ENCODE measurements at places on chromosomes 13 and 19. TPM values are rescaled to one million over a fixed set of nuclear protein-coding genes. Genes with fewer than 3 reads are reported as not detected.

- DNase-seq: no peak
These were observed 7.1 kb upstream of the ACTN4 start for GRCh38 chr19:38640368-38640767.

GRCh38 chr13:76634431-76635191 is 251.6 kb downstream of the KCTD12 start:
- no peak for DNase-seq

DNA sequence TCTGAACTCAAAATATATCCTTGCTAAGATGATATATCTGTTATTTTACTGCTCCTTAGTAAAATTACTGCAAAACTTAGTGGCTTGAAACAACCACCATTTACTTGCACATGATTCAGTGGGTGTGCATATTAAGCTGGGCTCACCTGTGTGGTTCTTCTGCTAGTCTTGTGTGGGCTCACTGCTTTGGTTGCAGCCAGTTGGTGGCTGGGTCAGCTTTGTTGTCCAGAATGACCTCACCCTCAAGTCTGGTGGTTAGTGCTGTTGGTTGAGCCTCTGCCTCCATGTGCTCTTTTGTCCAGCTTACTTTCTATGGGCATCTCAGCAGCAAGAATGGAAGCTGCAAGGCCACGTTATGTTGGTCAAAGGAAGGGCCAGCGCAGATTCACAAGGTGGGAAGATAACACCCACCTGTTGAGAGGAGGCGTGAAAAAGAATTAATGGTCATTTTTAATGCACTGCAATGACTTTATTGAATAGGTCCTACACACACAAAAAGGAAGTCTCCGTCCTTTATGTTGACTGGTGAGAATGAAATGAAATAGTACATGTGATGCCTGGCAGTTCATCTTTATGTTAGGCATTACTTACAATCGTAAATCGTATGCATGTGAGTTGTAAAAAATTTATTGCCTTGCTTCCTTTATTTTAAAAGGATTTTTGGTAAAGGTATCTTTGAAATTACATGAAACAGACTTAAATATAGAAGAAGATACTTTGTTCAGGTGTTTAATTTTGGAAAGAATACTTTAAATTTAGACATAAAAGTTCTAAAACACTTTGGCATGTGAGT is 34.3 kb downstream of the URI1 start:
- no peak for DNase-seq

DNA sequence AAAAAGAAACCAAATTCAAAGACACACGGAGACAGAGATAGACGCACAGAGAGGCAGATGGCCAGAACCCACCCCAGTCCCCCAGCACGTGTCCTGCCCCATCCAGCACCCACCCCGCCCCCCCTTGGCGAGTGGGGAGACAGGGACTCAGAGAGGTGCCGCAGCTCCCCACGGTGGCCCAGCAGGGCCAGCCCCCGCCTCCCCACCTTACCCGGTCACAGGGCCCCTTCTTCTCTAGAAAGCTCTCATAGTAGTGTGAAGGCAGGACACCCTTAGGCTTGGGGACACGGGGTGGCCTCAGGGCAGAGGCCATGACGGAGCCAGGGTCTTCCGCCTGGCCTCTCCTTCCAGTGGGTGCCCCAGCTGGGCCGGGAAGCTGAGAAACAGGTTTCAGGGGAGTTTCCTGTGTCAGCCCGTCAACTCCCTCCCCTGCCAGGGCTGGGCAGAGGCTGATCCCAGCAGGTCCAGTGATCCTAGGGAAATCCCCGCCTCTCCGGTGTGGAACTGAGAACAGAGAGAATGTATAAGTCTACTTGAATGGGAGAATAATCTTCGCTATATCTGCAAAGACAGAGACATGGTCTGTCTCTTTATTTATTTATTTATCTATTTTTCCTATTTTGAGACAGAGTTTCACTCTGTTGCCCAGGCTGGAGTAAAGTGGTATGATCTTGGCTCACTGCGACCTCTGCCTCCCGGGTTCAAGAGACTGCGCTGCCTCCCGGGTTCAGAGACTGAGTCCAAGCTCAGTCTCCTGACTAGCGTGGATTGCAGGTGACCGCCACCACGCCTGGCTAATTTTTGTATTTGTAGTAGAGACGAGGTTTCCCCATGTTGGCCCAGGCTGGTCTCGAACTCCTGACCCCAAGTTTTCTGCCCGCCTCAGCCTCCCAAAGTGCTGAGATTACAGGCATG is at the start of gene STAP2:
STAP2 (minus strand) TSS at position 387 of the 915 bp plus-strand sequence; CDS start at position 313, 74 bp downstream.
- DNase-seq: peak; percentile 88

DNA sequence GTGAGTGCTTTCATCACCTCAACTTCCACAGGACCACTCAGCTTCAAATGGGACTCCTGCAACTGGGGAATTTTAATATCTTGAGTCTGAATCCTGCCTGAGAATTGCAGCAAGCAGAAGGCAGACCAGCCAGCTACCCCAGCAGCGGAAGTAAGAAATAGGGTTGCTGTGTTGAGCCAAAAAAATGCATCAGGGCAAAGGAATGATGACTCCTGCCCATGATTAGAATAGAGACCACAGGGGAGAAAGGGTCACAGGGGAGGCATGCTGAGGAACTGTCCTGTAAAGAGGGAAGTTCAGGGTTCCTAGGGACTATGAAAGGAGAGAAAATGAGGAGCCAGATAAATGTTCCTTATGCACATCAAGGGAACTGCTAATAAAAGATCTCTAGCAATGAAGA is 370.2 kb downstream of the KCTD12 start:
- no peak for DNase-seq

- no peak for DNase-seq
These were observed 6.4 kb downstream of the NFIX start for GRCh38 chr19:13001502-13002165.

GRCh38 chr13:56622840-56623239 is 517.9 kb upstream of the PRR20A start:
- no peak for DNase-seq

- no peak for DNase-seq
These were observed 106.2 kb downstream of the DNAJC15 start for GRCh38 chr13:43129511-43130110.

DNA sequence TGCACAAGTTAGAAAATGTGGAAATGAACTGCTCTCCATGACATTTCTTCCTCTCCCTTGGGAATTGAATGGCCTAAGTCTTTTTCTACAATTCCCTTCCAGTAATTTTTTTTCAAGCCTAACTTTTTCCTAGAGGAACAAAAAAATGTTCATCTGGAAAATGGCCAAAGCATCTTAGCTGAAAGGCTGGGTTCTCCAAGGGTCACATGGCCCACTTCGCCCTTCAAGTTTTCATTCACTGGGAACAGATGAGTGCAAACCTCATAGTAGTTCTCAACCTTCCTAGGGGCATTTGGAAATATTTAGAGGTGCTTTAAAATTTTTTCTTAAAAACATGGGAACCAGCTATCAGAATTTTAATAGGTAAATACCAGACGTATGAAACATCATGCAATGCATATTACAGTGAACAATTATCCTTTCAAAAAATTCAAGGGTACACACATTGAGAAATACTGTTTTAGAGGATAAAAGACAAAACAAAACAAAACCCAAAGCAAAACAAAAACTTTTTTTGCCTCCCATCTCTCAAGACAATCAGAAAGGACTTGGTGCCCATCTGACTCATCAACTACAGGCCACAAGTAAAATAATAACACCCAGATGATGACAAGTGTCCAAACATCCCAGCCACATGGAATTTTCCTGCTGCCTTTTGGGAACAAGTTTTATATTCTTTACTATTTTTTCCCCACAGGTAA is 208.8 kb downstream of the SLITRK6 start:
- no peak for DNase-seq

GRCh38 chr19:46016426-46017094 is 6.3 kb downstream of the PGLYRP1 start:
- DNase-seq: peak; percentile 93

- DNase-seq: peak; percentile 18
These were observed 44.0 kb upstream of the GAS6 start for GRCh38 chr13:113907635-113908617.

- no peak for DNase-seq
These were observed 163.0 kb downstream of the EFNB2 start for GRCh38 chr13:106372199-106373155.

The RNF225 gene
- 2.0 TPM for total RNA-seq

The CYP4F11 gene
- total RNA-seq: 2.1 TPM

The MBD3L3 gene
- total RNA-seq: not detected

The SOX1 gene
- total RNA-seq: not detected

The BEST2 gene
- not detected for total RNA-seq

The MAST3 gene
- 25.8 TPM for total RNA-seq

The DZIP1 gene
- 7.3 TPM for total RNA-seq

The LILRB5 gene
- total RNA-seq: 14.4 TPM
